Activated CD8-positive, alpha-beta T cell treated with anti-CD3 and anti-CD28 coated beads, Interleukin-2, amount 10 ng/mL, durations not matched to agents 7 days and 5 days (primary cell): ENCODE measurements at places on chromosomes 3 and 15. TPM values are rescaled to one million over a fixed set of nuclear protein-coding genes. Genes with fewer than 3 reads are reported as not detected.

DNA sequence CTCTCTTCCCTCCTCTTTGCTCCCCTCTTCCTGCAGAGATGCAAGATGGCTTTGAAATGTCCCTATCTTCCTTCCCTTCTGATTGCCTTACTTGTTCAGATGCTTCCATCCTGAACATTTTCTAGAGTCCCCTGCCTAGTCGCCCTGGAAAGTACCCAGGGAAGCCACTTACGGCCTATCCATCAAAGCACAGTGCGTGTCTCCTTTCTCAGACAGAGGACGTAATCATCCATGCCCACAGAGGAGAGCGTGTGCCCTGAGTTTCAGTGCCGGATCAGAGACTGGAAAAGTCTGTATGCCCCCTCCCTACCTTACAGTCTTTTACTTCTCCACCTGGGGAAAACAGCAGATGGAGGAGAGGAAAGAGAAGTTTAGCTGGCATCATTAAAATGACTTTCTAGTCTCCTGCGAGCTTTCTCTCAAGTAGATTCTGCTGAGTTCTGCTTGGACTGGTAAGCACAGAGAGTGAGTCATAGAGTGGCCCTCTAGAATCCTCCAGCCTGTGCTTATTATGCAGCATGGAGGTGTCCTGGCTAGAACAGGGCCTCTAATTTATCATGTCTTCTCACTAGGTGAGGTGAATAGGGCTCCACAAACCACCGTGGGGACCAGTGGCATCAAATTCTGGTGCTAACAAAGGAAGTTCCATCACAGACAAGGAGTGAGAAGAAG, 114.6 kb downstream of the SLCO3A1 start:
- no peak for DNase-seq

OXTR gene
- 0.70 TPM for total RNA-seq

GRCh38 chr3:159765030-159765859, 223.4 kb upstream of the IL12A start:
- peak; percentile 21 for DNase-seq

- no peak for DNase-seq
Measured at GRCh38 chr3:48528048-48528447, 24.1 kb upstream of the SHISA5 start.

GRCh38 chr15:92928225-92928750, 28.2 kb downstream of the CHD2 start:
- no peak for DNase-seq

DNA sequence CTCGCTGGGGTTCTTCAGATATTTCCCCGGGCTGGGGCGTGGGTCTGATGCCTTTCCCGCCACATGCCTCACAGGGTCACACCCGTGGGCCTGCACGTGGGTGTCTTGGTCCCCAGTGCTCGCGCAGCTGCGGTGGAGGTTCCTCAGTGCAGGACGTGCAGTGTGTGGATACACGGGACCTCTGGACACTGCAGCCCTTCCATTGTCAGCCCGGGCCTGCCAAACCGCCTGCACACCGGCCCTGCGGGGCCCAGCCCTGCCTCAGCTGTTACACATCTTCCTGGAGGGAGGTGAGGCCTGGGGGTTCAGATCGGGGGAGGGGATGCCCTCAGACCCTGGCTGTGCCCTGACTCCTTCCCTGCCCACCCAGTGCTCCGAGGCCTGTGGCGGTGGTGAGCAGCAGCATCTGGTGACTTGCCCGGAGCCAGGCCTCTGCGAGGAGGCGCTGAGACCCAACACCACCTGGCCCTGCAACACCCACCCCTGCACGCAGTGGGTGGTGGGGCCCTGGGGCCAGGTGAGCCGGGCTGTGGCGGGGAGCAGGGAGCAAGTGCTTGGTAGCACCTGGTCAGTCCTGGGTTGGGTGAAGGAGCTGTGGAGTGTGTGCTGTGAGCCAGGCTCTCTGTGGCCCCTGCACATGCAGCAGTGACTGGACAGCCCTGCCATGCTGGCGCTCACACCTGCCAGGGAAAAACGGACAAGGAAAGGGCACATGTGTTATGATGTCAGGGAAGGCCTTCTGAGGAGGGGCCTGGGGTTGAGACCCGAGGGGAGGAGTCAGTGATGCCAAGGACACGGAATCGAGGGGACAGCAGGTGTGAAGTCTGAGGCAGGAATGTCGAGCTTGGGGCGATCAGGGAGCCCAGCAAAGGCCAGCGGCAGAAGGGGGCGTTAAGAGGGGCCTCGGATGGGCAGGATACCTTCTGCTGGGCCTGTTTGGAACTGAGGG, 88.9 kb downstream of the TBC1D2B start:
- no peak for DNase-seq

DNA sequence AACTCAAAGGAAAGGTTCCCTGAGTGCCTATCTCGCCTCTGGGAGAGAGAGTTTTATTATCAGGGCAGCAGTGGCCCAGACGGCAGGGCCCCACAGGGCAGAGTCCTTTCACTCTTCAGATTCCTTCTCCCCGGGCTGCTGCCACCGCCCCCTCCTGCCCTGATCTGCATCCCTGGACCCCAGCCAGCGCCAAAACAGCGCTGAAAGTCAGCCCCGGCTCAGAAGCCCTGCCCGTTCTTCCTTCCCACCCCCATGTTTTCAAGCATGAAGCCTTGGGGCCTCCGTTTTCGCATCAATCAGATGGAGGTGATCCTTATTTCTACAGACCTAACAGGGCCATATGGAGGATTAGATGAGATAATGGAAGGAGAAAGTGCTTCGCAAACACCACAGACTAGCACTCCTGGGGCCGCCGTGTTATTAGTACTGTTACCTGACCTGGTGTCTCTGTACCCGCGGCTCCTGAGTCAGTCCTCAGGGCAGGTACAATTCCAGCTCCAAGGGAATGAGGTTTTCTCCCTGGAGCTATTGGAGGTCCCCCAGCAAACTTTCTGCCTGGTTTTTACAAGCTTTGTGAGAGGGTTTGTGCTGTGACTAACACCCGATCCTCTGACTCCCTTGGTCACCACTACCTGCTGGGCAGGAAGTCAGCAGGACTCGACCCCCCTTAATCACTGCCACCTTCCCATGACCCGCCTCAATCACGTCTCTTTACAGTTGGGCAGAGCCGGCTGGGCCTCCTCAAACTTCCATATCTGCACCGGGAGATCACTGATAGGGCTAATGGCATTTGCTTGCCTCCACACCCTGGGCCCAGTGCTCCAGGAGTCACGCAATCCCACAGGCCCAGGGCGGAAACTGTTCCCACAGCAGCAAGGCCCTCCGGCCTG, 39.5 kb upstream of the TSEN2 start:
- DNase-seq, result no peak

DNA sequence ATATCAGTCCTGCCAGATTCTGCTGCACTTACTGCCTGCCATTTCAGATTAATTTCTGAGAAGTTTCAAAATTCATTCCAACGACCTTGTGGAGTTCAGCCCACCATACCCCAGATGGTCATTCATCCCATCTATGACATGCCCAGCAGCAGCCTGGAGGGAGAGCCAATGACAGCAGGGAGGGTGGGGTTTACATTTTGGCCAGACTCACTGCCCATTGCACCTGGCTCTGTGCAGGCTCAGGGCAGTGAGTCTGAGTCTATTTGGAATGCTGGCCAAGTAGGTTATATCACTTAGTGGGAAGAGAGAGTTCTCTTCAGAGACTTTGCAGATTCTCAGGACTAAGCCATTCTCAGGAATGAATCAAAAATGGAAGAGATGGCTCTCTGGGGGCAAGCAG, 21.5 kb downstream of the SRPRB start:
- no peak for DNase-seq

GYG1 gene
- total RNA-seq, result 46.9 TPM

DNA sequence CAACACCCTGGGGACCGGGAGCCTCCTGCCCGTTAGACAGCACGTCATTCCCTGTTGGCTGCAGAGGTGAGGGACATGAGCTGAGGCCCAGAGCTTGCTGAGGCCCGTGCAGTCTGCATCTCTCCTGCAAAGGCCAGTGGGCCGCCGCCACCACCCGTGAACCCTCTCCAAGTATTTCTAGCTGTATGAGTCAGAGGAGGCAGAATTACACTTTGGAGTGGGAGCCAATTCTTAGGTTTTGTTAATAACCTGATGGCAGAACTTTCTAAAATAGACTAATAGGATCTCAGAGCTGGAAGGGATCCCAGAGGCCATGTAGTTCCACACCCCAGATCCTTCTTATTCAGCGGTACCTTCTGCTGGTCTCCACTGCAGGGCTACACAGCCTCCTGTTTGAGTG, 335.2 kb upstream of the CTDSPL start:
- no peak for DNase-seq
